Stimulated activated CD8-positive, alpha-beta memory T cell treated with anti-CD3 and anti-CD28 coated beads, Interleukin-7, amount 100 ng/mL, for 4 hours (primary cell): ENCODE measurements at places on chromosomes 6 and 20.

DNA sequence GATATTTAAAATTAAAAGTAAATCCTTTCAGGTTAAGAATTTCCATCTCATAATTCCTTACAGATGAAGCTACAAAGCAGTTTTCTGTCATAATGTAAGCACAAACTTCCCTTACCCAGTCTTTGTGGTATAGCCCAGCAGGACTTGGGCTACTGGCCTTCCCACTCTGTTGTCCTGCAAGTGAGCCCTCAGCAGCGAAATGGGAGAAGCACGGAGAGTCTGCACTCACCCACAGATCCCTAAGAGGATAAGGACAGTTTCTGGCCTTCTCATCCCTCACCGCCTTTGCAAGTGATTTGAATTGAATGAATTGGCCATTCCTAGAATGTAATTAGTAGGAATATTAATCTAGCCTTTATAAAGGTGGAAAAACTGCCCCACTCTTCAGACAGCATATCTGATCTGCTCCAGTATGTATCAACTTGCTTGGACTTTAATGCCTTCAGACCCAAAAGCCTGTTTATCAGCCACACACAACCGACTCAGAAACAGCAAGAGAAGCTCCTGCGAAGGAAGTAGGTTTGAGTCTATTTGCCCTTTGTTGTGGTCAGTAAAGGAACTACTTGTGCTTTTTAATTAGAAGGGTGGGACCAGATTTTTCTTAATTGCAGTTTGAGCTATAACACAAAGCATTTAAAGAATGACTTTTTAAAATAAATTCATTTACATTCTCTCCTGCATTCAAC, 29.9 kb upstream of the PRDM1 start:
- no peak for DNase-seq

DNA sequence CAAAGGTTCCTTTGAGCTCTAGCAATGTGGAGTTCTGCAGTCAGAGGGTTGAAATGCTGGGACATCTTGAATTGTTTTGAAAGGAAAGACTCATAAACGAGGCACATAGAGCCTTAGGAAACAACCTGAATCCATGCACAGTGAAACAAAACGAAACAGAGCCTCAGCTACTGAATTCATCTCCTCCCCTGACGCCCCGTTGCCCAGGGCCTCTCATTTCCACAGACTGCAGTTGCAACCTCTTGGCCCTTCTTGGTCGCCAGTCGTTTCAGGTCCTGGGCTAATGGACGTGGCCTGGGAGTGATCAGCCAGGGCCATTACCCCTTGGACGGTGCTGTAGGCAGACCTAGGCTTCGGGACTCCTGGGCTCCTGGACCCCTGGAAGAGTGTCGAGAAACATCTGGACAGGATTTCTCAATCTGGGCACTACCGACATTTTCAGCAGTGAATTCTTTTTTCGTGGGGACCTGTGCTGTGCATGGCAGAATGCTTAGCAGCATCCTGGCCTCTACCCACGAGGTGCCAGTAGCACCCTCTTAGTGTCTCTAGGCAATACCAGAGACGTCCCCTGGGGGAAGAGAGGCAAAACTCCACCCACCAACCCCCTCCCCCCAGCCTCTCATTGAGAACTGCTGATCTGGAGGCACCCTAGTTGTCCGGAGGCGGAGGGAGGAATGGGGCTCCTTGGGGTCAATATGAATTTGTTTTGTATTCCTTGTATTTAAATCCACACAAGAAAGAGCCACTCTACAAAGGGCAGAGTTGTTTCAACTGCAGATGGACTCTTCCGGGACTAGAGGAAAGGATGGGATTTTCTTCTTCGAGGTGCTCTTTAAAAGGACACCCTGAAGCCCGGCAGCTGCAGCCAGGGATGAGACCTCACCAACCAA, 50.2 kb downstream of the TMEM242 start:
- DNase-seq, result no peak

DNA sequence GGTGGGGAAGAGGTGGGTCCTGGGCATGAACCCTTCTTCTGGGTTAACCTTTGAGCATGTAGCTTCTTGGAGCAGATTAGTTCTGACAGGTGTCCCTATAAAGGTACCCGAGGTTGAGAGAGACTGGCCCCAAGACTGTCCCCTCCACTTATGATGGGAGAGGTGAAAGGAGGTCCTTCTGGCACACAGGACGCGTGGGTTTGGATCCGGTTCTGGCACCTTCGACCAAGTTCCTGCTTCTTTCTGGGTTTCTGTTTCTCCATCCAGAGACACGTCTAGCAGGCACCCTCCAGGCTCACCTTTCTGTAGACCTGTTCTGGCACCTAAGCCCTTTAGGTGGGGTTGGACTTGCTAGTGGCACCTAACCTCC, 4.1 kb downstream of the PAX1 start:
- no peak for DNase-seq

DNA sequence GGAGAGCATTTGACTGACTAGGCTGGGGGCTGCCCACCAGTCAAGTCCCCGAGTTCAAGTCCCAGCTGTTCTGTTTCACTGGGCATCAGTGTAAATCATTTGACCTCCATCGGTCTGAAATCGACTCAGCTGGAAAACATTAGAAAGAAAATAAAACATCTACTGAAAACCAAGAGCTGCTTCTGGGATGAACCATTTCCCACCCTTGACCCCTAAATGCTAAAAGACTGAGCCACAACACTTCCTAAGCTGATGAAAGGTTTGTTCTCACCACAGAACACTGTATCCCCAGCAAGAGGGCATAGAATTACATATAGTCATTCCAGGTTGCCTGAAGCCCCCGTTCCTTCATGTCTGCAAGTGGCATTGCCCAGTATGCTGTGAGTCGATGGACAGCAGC, 237.0 kb upstream of the TAB2 start:
- no peak for DNase-seq

DNA sequence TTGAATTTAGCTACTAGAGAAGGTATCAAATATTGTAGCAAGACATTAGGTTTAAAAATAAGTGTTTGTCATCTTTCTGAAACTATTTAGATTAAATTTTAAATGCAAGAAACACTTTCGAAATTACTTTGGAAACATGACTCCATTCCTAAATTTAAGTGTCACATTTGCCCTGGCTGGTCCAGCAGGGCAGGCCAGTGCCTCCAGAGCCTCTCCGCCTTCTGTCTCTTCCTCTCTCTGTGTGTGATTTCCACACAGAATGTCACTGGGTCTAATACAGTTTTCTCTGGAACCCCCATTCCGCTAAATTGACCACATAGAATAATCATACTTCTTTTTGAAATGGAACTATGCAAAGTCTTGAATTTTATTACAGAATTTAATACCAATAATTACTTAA, 111.5 kb downstream of the SOBP start:
- DNase-seq, result no peak
